ENCODE measurements at places on chromosomes 7 and 10.

DNA sequence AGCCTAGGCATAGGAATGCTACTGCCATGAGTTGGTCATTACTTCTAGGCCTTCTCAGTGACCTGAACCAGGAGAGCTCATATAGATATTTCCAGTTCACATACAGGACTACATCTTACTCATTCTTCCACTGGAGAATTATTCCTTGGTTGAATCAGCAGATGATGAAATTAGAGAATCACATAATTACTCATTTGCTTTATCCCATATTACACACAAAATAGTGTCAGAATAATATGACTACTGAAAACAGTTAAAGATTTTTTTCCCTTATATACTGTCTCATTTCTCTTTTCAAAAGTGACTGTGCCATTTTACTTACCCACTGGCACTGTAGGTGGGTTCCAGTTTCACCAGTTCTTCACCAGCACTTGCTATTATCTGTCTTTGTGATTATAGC lies 18.5 kb downstream of the BMS1 start:
- DNase-seq = no peak

DNA sequence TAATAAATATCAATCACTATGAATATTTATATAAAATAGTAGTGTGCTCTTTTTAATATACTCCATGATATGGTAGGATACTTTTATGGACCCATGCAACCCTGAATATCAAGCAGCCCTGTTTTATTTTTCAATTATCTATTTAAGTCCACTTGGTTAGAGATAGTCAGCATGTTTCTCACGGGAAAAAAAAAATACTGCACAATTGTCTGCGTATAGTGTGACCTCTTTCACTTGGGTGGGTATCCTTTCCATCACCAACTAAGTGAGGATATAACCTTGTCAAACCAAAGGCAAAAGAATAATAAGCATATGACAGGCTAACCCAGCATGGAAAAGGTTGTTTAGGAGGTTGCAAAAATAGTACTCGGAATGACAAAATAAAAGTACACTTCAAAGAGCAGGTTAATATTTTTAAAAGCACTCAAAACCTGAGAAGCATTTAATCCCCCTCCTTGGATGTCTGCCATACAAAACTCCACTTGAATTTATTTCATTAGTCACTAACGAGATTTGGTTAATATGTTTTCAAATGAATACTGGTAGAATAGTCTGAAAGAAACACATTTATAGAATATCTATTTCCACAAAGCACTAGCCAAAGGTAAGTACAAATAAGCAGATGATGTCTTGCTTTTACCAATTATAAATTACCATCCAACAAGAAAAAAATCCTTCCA lies 76.5 kb downstream of the IMMP2L start:
- DNase-seq = no peak

DNA sequence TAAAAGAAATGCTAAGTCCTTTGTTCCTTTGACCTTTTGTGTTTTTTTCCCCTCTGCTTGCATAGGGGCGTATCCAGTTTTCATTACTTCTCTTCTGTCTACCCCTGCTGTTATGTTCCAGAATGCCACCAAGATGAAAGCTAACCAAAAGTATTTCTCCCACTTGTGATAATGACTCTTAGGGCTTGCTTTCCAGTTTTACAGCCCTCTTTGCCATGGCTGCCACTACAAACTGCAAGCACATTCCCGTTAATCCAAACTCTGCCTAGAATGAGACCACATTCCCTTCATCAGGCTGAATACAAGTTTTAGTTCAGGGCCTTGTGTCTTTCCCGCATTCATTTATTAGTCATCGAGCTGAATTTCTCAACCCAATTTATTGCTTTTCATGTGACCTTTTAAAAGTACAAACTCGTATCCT lies 23.6 kb upstream of the CD36 start:
- DNase-seq = no peak

GRCh38 chr10:71179382-71179781 lies 33.0 kb upstream of the UNC5B start:
- no peak for DNase-seq

GRCh38 chr10:132654708-132655661 lies 117.4 kb downstream of the INPP5A start:
- DNase-seq = no peak

DNA sequence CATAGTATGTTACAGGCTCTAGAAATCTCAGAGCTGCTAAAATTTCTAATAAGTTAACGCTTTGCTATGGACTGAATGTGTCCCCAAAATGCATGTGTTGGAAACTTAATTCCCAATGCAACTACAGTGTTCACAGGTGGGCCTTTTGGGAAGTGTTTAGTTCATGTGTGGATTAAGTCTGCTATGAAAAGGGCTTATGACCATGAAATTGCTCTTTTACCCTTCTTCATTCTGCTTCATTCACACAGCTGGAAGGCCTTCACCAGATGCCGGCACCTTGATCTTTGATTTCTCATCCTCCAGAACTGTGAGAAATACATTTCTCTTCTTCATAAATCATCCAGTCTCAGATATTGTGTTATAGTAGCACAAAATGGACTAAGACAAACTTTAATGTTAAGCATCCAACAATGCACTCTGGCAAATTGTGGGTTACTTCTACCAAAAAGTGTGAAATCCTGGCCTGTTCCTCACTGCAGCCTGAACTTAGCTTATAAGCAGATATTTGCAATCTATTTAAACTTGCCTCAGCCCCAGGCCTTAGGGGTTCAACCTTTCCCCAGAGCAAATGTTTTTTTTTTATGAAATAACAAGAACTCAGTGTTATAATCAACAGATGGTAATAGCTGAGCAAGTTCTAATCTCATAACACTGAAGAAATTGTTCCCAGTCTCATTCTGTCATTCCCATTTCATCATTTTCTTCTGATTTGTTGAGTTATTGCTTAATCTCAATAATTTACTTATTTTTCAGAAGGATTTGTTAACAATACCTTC lies 523.6 kb downstream of the KIF20B start:
- DNase-seq = no peak

DNA sequence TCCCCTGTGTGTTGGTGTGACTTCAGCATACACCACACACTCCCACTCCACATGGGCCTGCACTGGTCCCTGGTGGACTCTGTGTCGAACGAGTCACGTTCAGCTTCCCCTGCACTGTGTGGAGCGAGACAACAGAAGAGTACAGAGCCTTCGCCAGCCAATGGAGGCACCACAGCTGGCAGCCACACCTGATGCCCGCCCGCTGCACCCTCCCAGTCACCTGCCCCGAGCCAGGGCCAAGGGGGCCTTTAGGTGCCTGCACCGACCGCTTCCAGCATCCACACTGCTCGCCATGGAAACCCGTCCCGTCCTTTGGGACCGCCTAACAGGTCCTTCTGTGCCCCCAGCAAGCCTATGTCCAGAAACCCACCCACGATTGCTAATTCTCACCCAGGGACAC lies 9.2 kb downstream of the FOXL3 start:
- DNase-seq = no peak

GRCh38 chr10:86167762-86168128 lies 198.8 kb downstream of the GRID1 start:
- no peak for DNase-seq

- DNase-seq = no peak
Measured at GRCh38 chr10:125708971-125709503, 10.5 kb upstream of the EDRF1 start.

DNA sequence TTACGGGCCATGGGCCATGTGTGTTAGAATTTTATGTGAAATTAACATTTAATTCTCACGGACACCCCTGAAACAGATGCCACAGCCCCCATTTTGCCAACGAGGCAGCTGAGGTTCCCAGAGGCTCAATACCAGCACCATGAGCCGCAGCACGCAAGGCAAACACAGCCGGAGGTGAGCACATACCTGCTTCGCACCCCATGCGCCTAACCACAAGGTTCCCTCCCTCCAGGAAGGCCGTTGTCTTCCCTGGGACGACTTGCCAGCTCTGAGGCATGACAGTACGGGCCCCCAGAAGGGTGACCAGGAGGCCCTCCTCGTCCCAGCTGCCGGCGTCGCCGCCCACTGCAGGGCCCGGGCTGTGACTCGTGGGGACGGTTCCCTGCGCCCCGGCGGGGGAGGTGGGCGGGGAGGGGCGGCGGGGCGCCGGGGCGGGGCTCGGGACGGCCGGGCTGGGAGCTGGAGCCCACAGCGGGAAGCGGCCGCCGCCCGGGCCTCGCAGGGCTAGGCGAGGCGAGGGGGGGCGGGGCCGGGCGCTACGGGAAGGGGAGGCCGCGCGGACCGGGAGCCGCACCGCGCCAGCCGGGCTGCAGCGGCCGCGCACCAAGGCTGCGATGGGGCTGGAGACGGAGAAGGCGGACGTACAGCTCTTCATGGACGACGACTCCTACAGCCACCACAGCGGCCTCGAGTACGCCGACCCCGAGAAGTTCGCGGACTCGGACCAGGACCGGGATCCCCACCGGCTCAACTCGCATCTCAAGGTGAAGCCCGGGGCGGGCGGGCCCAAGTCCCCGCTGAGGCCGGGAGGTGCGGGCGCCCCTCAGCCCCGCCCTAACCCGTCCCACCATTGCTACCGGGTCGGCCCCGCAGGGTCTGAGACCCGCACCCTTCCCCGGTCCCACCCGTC lies at the start of gene CAV2:
CAV2 (plus strand) TSS at position 571 of the 910 bp plus-strand sequence; CDS start at position 615, 44 bp downstream.
- peak; percentile 84 for DNase-seq

GRCh38 chr10:79022565-79023230 lies 46.1 kb upstream of the ZMIZ1 start:
- DNase-seq = no peak

GRCh38 chr10:50997461-50997860 lies 76.8 kb upstream of the PRKG1 start:
- DNase-seq = no peak

DNA sequence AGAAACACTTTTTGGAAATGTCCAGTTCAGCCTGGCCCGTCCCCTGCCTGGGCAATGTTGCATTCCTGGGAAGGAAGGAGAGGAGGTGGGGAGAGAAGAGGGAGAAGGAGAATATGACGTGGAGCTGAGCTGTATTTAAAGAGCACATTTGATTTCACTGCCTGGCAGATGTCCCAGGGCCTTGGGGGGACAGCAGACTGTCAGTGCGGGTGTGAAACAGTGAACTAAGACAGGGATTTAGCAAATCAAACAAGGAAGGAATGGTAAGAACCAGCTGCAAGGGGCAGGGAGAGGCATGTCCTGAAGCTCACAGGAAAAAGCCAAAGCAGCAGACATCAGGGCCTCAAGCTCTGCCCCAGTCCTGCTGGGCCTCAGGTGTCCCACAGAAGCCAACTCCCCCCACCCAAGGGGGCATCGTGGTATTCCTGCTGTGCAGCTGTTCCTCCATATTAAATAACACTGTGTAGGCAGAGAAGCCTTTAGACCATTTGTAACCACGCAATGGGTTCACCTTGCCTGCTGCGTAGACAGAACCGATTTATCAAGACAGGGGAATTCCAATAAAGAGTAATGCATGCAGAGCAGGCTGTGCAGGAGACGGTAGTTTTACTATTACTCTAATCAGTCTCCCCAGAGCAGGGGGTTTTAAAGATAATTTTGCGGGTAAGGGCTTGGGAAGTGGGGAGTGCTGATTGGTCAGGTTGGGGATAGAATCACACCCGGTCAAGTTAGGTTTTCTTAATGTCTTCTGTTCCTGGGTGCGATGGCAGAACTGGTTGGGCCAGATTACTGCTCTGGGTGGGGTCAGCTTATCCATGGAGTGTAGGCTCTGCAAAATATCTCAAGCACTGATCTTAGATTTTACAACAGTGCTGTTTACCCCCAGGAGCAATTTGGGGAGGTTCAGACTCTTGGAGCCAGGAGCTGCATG lies 18.3 kb downstream of the LEP start:
- peak; percentile 24 for DNase-seq

- no peak for DNase-seq
Measured at GRCh38 chr10:22301193-22301592, 15.0 kb upstream of the COMMD3 start.

DNA sequence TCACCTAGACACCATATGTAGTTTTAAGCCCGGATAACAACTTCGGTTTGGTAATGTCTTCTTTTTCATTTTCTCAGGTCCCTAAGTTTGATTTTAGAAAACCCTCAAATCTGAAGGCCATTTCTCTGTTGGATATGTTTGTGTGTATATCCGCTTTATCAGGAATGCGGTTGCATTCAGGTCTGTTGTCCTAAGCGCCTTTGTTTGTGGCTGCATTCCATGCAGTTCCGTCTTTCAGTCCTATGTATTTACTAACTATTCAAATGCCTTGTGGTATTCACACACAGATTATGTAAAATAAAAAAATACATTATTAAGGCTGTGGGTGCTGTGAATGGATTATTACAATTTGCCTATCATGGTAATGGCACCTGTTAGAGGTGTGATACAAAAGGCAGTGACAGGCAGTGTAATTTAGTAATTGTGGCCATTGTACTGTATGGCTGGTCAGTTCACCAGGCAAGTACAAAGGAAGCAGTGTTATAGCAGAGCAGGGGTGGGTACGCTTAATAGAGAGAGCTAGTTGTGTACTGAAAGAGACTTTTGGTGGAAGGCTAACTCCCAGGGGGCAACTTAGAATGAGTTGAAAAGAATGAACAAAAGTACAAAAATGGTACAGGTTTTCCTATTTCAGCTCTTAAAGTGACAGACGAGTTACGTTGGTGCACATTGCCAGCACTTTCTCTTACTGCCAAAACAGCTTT lies 136.4 kb downstream of the VTI1A start:
- no peak for DNase-seq

DNA sequence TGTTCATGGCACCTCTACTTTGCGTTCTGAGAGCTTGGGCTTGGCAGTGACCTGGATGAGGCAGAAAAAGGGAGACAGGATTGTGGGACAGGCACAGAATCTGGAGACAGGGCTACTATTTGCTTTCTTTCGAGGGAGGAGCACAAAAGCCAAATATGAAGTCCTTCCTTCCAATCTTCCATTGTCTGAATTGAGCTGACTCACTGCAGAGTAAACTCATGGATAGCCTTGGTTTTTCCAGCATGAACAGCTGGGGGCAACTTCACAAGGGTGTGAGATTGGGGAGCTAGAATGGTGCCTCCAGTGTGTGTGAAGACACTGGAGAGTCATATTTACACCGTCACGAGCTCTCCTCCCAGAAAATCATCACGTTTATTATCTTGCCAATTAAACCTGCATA lies 55.6 kb upstream of the NRP1 start:
- no peak for DNase-seq

DNA sequence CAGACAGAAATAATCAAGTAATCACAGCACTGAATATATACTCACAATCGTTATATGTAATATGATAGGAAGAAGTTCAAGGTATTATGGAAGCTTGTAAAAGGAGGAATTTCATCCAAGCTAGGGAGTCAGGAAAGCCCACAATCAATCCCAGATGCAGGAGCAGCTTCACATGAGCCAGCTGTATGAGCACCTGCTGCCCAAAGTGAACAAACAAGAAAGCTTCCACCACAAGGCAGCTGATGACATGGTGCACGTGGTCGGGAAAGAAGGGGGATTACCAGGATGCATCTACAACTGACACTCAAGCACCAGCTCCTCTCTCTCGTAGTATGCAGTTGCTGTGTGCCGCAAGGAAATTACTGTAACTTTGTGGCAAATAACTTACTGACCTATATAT lies 225.2 kb downstream of the XPNPEP1 start:
- DNase-seq = no peak

- no peak for DNase-seq
Measured at GRCh38 chr10:112958275-112958995, 8.4 kb downstream of the TCF7L2 start.
